ENCODE measurements at places on chromosomes 16 and 17. TPM values are rescaled to one million over a fixed set of nuclear protein-coding genes. Genes with fewer than 3 reads are reported as not detected.

Gene UTS2R
- total RNA-seq, result not detected

Gene GPR179
- total RNA-seq, result not detected

Gene NDUFB10
- 113 TPM for total RNA-seq

Gene EVPL
- not detected for total RNA-seq

Gene ABCA3
- total RNA-seq, result 31.2 TPM

Gene TMEM238L
- not detected for total RNA-seq

Gene CYB561
- 22.1 TPM for total RNA-seq

Gene ADORA2B
- total RNA-seq, result 10.7 TPM

Gene KCNJ16
- 0.13 TPM for total RNA-seq

Gene C16orf46
- total RNA-seq, result 0.29 TPM

Gene PABPN1L
- not detected for total RNA-seq

Gene KRT25
- total RNA-seq, result not detected

Gene CCL4L2
- not detected for total RNA-seq

Gene RHBDL3
- total RNA-seq, result not detected

Gene KATNIP
- total RNA-seq, result 27.9 TPM

Gene PRSS36
- total RNA-seq, result 0.14 TPM

Gene RNF157
- 0.22 TPM for total RNA-seq

Gene ALOX15
- total RNA-seq, result not detected

Gene CDH16
- total RNA-seq, result not detected

Gene PLA2G10
- not detected for total RNA-seq

Gene CA7
- total RNA-seq, result not detected

Data from thoracic aorta endothelial cell (primary cell).